ENCODE measurements at places on chromosomes 1 and 21.

DNA sequence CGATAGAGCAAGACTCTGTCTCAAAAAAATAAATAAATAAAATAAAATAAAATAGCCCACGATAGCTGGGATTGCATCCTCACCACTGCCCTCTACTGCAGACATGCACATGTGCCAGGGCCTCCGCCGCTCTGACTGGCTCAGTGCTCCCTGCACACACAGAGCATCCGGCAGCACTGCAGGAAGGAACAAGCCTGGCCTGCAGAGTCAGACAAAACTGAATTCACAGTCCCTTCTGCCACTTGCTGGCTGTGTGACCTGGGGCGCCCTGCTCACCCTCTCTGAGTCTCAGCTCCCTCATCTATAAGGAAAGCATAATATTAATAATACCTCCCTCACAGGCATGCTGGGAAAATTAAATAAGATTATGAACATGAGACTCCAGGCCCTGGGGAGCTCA is 35.4 kb downstream of the CSMD2 start:
- DNase-seq = no peak

DNA sequence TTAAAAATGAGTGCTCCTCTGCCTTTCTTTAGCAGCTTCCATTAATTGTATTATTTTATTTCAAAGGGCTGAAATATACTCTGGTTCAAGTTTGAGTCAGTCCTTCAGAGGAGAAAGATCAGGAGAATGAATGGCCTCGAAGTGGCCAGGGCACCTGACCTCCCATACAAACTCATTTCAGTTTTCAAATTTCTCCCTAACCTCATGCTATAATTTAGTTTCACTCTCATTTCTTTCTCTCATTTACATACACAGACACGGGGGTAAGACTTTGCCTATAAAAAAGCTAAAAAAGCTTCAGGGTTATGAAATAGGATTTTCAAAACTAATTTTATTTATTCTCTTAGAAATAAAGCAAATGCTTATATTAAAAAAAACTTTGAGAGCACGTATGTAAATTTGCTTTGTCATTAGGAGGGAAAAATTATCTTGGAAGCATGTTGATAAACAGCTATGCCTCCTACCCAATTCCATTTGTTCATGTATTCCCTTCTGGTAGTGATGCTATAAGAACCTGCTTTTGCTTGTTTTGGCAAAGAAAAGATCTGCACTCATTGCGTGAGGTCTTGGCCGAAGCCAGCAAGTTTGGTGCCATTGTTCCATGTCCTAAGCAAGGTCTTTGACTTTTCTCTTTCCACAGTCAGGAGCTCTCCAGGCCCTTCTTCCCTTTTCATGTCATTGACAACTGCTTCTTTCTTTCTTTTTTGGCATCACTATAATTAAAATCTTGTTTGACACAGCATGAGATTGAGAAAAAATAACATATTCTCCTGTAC is 80.4 kb upstream of the LRRC53 start:
- no peak for DNase-seq

- no peak for DNase-seq
These were observed 192.1 kb upstream of the DAB1 start for GRCh38 chr1:57615956-57616355.

DNA sequence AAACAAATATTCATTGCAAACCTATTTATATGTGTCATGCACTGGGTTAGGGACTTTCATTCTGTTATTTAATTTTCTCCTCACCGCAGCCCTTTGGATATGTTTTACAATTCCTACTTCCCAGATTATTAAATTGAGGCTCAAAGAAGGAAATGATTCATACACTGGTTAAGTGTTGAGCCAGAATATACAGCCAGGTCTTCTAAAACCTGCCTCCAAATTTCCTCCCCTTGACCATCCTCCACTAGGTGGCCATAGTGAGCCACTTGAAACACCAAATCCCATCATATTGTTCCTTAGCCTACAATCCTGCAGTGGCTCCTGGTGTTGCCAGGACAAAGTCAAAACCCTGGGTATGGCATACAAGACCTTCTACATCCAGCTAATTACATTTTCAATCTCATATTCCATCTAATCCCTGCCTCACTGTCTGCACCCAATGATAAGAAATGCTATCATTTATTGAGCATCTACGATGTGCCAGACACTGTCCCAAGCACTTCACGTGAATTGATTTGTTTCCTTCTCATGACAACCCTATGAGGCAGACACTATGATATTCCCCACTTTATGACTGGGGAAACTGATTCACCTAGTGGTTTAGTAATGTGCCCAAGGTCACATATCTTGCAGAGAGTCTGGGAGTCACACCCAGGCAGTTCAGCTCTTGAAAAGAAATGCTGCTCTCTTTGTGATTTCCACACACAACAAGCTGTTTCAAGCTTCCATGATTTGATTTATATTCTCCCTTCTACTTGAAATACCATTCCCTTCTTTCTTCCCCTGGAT is 23.6 kb upstream of the KIRREL1 start:
- peak; percentile 41 for DNase-seq

- DNase-seq = no peak
These were observed 77.4 kb downstream of the APP start for GRCh38 chr21:26093122-26093521.

DNA sequence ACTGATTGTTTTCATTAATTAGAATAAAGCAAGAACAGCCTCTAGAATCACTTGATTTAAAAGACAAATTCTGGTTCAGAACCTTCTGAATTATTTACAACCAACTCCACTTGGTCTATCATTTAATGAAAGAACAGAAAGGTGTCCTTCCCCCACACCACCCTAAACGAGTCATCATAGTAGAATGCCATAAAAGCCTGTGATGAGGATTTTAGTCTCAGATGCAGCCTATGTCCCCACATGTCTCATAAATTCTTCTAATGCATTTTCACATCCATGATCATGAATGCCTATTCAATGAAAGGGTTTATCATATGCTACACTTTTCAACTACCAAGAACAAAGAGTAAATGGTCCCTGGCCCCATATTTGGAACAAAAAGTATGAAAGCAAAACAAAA is 508.1 kb downstream of the DPYD start:
- no peak for DNase-seq

DNA sequence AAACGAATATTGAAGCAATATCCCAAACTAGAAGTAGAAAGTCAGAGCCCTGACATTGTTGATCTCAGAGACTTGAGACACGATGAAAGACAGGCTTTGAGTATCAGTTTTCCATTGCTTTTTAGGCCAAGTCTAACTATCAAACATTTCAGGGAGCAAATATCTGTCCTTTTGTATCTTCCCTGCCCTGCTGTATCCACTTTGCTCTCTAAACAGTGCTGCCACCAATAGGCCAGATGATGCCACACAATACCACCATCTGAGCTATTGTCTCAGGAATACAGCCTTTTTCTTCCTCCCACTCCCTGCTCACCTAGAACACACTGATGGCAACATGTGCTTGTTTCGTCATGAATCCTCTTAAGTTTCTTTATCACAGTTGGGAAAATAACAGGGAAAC is 62.6 kb upstream of the SPAG17 start:
- no peak for DNase-seq

DNA sequence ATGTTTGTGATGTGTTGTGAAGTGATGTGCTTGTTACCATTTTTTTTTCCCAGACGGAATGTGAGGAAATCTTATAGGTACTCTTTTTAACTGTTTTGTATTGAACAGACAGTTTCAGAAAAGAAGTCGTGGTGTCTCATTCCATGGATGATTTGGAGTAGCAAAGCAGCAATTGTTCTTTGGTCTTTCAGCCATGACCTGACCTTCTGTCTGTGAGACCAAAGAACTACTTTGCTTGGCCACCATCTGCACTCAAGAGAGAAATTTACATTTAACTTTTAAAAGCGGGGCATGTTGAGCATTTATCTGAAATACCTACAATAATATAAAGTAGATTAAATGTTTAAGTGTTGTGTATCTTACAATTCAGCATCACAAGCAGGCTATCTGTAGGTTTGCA is 90.2 kb downstream of the SDCCAG8 start:
- DNase-seq = no peak

All from 8988T (cell line).